Posterior vena cava (tissue), 2 donors: ENCODE measurements at places on chromosomes 6 and 20. TPM values are rescaled to one million over a fixed set of nuclear protein-coding genes. Genes with fewer than 3 reads are reported as not detected.

Gene SULF2
- total RNA-seq, result 141 TPM

DNA sequence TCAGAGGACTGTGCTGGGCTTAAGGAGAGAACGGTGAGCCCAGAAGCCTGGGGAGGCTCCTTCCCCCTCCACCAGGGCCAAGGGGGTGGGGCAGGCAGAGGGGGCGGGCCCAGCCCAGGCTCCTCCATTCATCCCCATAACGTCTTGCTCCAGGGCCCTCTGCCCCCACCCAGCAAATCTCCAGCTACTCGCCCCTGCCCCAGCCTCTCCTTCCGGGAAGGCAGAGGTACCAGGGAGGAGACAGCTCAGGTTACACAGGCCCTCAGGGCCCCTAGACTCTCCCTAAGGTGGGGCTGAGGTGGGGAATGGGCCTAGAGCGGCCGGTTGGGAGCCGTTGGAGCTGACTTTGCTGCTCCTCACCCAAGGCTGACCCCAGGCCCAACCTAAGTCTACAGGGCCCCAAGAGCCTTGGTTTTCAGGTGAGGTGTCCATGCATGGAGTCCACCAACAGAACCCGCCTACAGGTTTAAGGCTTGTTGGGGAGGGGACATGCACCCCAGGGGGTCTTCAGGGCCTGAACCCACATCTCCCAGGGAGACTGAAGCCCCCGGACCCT is 1.2 kb downstream of the LAMA5 start:
- DNase-seq, result no peak

DNA sequence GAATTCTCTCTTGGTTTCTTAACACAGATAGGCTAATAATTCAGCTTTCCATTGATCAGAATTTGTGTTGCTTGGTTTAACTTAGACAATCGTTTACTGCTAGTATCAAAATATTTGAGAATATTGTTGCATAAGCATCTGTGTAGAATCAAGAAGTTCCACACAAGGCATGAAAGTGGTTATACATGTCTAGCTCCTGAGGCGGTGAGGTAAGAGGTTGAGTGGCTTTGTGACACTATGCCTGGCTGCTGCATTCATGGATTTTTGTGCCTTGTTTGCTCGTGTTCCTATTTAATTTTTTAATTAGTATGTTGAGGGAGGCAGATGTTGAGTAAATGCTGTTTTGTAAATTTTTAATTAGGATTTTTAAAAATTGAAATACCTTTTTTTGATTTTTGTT is 10.2 kb downstream of the PKIB start:
- DNase-seq, result no peak

DNA sequence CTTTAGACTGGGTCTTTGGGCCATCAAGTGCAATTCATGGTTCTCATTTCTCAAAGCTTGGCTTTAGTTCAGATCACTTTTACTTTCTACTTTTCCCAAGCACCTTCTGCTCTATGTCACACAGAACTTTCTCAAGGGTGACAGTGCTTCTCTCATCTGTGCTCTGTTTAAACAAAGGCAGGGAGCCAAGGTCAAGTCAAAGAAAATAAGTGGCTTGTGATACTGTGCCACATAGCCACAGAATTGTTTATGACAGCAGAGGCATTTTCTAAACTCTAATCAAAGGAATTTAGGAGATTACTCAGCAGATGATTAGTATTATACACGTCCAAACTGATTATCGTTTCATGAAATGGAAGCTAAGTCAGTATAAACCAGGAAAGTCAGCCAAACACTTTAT is 348.0 kb downstream of the HDGFL1 start:
- no peak for DNase-seq

- DNase-seq, result no peak
These were observed 47.2 kb downstream of the DHX35 start for GRCh38 chr20:39009348-39009747.

- DNase-seq, result no peak
These were observed 8.6 kb downstream of the FHL5 start for GRCh38 chr6:96571551-96571950.

Gene ZDHHC14
- total RNA-seq, result 12.2 TPM

Gene TCP11
- not detected for total RNA-seq

Gene GGTLC1
- not detected for total RNA-seq

Gene ATP6V1G2
- total RNA-seq, result 0.43 TPM

- no peak for DNase-seq
These were observed 147.6 kb upstream of the TAB2 start for GRCh38 chr6:149169761-149170511.

Gene TGM3
- total RNA-seq, result not detected

Gene BICRAL
- total RNA-seq, result 18.5 TPM

GRCh38 chr6:84816741-84817140 is 52.3 kb upstream of the TBX18 start:
- no peak for DNase-seq

GRCh38 chr20:41029150-41029901 is 704 bp downstream of the TOP1 start:
- DNase-seq, result no peak

Gene SASH1
- total RNA-seq, result 99.4 TPM

DNA sequence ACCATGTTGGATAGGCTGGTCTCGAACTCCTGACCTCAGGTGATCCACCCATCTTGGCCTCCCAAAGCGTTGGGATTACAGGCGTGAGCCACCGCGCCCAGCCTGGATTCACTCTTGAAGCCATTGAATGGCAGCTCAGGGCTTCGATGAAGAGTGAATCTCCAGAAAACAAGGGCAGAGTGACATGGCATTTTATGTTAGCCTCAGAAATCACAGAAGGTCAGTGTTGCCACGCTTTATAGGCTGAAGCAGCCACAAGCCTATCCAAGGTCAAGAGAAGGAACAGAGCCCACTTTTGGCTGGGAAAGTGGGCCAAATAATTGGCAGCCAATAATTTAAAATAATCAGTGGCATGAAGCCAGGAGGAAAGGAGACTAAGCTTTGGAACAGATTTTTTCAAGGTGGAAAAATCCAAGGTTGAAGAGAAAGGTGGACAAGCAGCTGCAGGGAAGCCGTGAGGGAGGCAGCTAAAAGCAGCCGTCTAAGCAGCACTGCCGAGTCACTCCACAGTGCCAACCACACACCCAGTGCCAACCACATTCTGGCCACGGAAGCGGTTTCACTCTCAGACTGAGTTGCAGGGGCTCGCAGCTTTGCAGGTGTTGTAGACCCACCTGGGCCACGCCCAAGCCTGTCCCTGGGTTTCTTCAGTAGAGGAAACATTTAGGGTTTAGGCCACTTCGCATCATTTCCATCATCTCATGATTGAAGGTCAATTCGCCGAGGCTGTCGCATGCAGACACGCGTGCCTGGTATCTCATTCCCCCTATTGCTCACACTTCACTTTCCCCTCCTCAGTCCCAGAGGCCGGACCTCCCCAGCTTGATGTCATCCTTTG is 17.4 kb upstream of the AVP start:
- no peak for DNase-seq

- DNase-seq, result no peak
These were observed 209.8 kb upstream of the MARCKS start for GRCh38 chr6:113647143-113647889.

GRCh38 chr20:53916173-53916512 is 154.3 kb downstream of the BCAS1 start:
- DNase-seq, result no peak

DNA sequence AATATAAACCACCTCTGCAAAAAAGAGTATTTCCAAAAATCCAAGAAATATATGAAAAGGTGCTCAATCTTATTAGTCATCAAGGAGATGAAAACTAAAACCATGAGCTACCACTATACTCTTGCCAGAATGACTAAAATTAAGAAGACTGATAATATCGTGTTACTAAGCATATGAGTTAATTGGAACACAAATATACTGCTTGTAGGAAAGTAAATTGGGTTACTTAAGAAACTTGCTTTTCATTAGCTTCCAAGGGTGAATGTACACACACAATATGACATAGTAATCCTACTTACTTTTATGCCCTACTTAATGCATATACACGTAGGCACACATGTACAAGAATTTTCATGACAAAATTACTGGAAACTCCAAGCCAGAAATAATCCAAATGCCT is 3.4 kb downstream of the THEMIS start:
- DNase-seq, result no peak

GRCh38 chr6:33784787-33785186 is 4.1 kb downstream of the LEMD2 start:
- no peak for DNase-seq

DNA sequence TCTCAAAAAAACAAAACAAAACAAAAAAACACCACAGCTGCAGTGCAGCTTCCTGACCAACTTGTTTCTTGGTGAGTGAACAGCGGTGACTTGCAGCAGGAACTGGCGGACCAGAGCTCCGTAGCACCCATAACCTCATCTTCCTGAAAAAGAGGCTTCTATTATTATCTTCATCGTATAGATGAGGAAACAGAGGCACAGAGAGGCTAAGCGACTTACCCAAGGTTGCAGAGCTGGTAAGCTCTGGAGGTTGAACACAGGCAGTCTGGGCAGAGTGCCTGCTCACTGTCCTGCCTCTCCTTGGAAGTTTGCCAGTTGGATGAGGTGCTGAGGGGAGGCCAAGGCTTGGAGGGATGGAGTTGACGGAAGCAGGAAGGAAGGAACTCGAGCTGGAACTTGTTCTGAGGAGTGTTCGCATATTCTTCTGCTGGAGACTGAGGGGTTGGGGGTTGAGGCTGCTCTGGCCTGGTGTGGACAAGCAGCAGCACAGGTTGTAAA is 47.9 kb upstream of the CCDC167 start:
- no peak for DNase-seq

GRCh38 chr20:13436530-13436929 is 202.2 kb downstream of the TASP1 start:
- DNase-seq, result no peak

Gene OPRM1
- total RNA-seq, result not detected

Gene FOXQ1
- not detected for total RNA-seq

DNA sequence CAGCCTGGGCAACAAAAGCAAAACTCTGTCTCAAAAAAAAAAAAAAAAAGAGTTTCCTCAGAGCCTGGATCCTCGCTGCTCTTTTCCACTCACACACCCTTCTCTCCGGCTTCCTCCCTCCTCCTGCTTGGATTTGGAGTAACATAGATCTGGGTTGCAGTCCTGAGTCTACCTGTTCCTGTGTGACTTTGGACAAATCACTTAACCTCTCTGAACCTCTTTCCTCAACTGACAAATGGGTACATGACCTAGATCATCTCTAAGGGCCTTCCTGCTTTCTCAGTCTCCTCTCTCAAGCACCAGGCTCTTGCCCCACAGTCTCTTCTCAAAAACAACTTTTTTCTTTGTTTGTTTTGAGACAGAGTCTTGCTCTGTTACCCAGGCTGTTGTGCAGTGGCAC is 5.6 kb upstream of the R3HDML start:
- no peak for DNase-seq

DNA sequence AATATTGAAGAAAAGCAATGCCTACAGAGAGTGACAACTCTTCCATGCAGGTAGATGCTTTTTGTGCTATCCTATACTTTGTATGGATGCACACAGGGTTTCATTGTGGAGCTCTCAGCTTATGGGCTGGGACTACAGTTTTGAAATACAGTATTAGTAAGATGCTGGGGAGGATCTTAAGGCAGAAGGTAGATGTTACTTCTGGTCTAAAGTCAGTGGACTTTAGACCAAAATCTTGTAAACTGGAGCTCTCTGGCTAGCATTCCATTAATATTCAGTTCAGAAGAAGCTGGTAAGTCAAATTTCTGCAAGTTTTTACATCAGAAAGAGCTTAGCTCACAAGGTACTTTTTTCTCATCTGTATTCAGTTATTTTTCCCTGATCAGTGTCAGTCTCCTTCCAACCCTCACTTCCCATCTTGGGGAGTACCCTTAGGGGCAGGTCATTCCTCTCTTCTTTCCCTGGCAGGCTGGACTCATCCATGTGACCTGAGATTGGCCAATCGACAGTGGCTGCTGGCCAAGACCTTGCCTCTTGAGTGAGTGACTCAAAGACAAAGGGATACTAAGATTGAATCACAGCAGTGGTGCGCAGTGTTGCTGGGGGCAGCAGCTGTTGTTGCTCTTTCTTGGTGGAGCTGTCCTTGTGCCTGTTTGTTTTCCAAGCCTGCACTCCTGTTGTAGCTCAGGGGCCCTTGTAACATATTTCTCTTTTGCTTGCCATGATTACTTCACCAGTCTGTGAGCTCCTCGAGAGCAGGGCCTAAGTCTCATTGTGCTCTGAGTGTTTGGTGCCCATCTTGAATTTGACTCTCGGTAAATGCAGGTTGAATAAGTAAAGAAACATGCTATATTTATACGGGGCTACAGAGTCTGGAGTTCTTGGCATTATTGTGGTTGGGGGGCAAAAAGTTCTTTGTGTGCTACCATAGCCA is 2.8 kb upstream of the PHF20 start:
- DNase-seq, result peak; percentile 99

Gene KCNK15
- total RNA-seq, result 4.1 TPM

Gene CLDN20
- not detected for total RNA-seq

Gene TSPO2
- total RNA-seq, result not detected

DNA sequence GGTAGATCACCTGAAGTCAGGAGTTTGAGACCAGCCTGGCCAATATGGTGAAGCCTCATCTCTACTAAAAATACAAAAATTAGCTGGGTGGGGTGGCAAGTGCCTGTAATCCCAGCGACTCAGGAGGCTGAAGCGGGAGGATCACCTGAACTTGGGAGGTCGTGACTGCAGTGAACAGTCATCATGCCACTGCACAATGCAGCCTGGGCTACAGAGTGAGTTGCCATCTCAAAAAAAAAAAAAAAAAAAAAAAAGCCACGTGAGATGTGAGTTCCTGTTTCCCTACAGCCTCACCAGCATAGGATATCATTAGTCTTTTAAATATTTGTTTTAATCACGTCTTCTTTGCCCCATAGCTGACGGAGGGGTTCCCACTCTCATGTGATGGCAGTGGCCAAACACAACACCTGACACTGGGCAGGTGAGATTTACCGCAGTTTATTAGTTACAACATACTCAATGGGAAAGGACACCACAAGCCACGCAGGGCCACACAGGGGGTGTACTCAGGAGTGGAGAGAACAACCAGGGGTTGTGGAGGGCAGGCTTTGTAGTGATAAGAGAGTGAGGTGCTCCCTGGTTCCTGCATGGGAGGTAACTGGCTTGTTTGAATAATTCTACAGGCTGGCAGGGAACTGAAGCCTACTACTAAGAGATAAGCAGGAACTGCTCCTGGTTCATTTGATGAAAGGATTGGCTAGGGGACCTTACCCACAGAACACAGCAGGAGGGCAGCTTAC is 4.6 kb upstream of the LZTS3 start:
- DNase-seq, result peak; percentile 17

GRCh38 chr6:33391922-33392594 is 435 bp downstream of the KIFC1 start:
- no peak for DNase-seq

Gene TFAP2D
- total RNA-seq, result not detected

DNA sequence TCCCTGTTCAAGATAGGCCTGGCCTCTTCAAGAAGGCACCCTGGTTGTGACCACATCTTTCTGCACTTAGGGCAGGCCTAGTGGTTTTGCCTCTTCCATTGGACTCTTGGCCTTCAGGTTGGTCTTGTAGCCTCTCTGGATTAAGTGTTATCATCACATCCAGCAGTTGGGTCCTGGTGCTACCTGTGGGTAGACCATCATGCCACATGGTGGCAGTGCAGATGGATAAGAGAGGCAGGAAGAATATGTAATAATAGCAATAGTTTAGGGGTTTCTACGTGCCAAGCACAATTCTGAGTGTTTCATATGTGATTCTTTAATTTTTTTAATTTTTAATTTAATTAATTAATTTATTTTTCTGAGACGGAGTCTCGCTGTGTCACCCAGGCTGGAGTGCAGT is 28.5 kb upstream of the SNRPB2 start:
- DNase-seq, result no peak
